ENCODE measurements at places on chromosomes 16 and 17.

- DNase-seq, result peak; percentile 66
Measured at GRCh38 chr17:40443196-40443987, at the start of gene IGFBP4. Gene IGFBP4, plus strand, starts transcription at chr17:40443450. Its CDS starts 286 bp downstream, at chr17:40443736.

- DNase-seq, result no peak
Measured at GRCh38 chr17:82356845-82357355, 2.1 kb upstream of the TEX19 start.

DNA sequence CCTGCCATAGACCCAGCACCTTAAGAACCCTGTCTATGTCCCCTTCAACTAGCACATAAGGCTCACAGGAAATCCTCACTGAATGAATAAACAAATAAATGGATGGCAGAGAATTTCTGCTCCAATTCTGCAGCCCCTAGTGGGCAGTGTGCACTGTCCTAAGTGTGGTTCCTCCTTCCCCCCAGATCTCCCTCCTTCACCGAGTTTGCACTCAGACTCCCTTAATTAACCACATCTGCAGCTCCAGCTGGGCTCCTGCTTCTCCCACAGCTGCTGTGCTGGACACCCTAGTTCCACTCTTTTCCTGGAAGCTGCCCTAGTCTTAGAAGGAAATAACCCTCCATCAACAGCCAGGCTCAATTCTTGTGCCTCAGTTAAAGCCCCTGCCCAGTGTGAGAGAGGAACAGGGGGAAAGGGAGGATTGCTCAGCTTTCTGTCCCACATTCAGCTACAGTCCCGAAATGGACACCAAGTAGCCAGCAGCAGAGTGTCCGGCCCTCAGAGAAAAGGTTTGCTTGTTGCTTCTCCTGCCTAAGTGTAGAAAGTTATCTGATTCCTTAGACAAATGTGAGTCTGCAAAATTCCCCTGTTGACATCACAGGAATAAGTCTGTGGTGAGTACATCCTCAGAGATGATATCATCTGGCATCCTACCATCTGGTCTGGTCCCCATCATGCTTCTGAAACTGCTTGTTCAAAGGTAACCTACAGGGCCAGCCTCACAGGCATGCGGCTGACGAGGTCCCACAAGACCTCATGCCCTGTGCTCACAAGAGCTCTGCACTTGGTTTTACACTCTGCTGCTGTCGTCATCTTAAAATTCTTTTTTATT is 12.3 kb downstream of the LRRC3C start:
- no peak for DNase-seq

DNA sequence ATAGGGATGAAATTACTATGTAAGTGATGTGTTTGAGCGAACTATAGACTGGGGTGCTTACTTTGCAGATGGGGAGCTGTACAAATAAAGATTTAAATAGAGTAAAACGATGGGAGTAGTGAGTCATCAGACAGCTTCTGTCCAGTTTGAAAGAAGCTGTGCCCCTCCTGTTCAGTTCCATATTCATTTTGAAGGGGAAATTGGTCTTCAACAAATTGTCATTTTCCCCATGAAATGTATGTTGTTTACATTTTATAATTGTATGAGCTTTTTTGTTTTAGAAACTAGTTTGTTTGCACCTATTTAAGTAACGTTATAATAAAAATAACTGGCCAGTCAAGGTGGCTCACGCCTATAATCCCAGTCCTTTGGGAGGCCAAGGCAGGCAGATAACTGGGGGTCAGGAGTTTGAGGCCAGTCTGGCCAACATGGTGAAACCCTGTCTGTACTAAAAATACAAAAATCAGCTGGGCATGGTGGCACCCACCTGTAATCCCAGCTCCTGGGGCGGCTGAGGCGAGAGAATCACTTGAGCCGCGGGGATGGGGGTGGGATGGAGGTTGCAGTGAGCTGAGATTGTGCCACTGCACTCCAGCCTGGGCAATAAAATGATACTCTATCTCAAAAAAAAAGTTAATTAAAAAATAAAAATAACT is 20.2 kb downstream of the SEC14L1 start:
- no peak for DNase-seq

Measured in G401 (cell line).